ENCODE measurements at places on chromosomes 7 and 10.

DNA sequence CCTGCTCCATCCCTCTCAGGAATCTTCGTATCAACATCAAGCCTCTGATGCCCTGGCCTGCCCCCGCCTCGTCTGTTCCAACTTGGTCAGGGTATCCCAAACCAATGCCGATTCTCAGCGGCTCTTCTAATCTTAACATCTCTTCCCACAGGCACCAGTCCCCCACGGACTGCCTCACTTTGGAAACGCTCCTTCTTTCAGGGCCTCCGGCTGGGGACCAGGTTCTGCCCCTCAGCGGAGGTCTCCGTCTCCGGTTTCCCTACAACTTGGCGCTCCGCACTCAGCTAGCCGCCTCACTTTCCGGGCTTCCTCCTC, 488 bp downstream of the ABCF2 start:
- peaks cover 12% of the 10 kb centered on the region for H3K4me1 ChIP-seq
- H3K36me3 ChIP-seq = peaks cover 40% of the 10 kb centered on the region
- H3K27ac ChIP-seq = peak overlapping the region; percentile 9
- H3K27me3 ChIP-seq = no peaks in the 10 kb centered on the region
- peak overlapping the region; percentile 65 for H3K4me3 ChIP-seq

- H3K27ac ChIP-seq = no peak overlapping the region
- H3K4me1 ChIP-seq = no peaks in the 10 kb centered on the region
- H3K4me3 ChIP-seq = no peak overlapping the region
- H3K27me3 ChIP-seq = no peaks in the 10 kb centered on the region
- DNase-seq = peak; percentile 81
- H3K36me3 ChIP-seq = no peaks in the 10 kb centered on the region
Measured at GRCh38 chr7:19982841-19983835, 209.7 kb upstream of the TMEM196 start.

- DNase-seq = peak; percentile 30
- H3K27ac ChIP-seq = peak overlapping the region; percentile 45
- H3K36me3 ChIP-seq = peaks cover 40% of the 10 kb centered on the region
- H3K27me3 ChIP-seq = no peaks in the 10 kb centered on the region
Measured at GRCh38 chr7:149196705-149197171, 1.4 kb downstream of the ZNF282 start.

- no peak for DNase-seq
- no peaks in the 10 kb centered on the region for H3K27me3 ChIP-seq
- H3K4me3 ChIP-seq = no peak overlapping the region
- no peak overlapping the region for H3K27ac ChIP-seq
- peaks cover 35% of the 10 kb centered on the region for H3K36me3 ChIP-seq
Measured at GRCh38 chr7:2224491-2224928, 8.2 kb downstream of the MAD1L1 start.

DNA sequence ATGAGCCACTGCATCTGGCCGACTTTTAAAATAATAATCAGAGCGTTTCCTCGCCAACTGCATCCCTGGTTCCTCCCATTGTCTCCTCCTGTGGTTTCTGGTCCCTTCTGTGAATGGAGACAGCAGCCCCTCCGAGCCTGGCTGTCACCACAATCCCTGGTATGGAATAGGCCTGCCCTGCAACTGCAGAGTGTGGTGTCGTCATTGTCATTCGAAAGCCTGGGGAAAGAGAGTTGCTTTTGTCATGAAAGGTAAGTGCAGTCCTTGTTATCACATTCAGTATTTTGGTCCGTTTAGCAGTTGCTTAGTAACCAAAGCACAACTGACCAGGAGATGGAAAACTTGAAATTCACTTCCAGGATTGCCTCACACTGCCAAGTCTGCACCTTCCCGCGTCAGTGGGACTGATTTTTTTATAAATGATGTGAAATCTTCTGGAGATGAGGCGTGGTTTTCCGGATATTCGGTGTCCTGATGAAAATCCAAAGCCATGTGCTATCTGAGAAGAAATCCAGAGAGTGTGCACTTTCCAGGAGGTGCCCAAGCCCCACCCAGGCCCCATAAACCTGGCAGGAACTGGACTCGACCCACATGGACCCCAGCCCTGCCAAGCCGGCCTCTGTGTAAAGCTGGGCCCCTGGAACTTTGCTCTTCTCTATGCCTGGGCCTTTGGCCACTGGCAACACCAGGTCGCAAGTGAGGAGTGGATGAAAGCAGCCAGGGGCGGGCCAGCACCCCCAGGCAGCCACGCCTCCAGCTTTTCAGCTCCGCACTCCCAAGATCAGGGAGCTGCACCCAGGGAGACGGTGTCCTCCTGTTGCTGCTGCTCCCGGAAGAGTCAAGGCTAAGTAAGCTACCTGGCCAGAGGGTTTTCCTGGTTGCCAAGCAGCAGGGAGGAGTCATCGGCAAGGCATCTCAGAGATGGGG, 133.7 kb upstream of the SH2B2 start:
- no peaks in the 10 kb centered on the region for H3K4me1 ChIP-seq
- H3K27ac ChIP-seq = no peak overlapping the region
- peaks cover 4% of the 10 kb centered on the region for H3K36me3 ChIP-seq
- no peaks in the 10 kb centered on the region for H3K27me3 ChIP-seq

DNA sequence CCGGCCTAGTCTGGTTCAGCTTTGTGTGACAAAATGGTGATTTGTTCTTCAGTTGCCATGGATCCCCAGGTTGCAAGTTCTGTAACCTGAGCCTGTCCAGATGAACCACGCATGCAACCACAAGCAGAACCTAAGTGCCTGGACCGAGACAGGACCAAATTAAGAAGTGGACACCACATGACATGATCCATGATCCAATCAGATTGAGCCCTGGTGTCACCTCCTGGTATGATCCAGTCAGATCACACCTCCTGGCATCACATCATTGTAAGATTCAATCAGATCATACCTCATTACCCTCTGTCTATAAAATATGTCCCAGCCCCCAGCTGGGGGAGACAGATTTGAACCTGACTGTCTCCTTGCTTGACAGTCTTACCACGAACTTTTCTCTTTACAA, 70.0 kb downstream of the MALSU1 start:
- H3K27ac ChIP-seq = no peak overlapping the region
- H3K4me3 ChIP-seq = no peak overlapping the region
- no peaks in the 10 kb centered on the region for H3K27me3 ChIP-seq
- H3K36me3 ChIP-seq = peaks cover 14% of the 10 kb centered on the region

DNA sequence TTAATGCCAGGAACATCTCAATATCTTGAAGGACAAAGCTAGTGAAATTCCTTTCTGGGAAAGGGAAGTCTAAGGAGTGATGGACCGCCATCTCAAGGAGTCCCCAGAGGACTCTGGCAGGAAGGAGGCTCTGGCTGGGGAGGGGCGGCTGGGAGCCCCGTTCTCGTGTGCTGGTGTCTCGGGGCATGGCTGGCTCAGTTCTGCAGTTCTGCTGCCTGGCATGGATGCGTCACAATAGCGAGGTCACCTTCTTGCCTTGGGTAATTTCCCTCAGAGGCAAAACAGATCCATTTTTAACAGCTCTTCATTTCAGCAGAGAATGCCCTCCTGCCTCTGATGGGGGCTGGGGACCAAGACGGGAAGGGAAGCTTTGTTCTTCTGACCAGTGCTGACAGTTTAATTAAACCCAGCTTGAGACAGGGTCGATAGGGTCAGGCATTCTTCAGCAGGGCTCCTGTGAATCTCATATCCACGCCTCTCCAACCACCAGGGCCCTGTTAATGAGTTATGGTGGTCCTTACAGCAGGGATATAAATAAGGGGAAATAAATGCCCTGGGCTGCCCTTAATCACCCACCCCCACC, 35.7 kb downstream of the SLIT1 start:
- no peaks in the 10 kb centered on the region for H3K4me1 ChIP-seq
- no peaks in the 10 kb centered on the region for H3K36me3 ChIP-seq
- no peak for DNase-seq
- H3K27ac ChIP-seq = no peak overlapping the region

DNA sequence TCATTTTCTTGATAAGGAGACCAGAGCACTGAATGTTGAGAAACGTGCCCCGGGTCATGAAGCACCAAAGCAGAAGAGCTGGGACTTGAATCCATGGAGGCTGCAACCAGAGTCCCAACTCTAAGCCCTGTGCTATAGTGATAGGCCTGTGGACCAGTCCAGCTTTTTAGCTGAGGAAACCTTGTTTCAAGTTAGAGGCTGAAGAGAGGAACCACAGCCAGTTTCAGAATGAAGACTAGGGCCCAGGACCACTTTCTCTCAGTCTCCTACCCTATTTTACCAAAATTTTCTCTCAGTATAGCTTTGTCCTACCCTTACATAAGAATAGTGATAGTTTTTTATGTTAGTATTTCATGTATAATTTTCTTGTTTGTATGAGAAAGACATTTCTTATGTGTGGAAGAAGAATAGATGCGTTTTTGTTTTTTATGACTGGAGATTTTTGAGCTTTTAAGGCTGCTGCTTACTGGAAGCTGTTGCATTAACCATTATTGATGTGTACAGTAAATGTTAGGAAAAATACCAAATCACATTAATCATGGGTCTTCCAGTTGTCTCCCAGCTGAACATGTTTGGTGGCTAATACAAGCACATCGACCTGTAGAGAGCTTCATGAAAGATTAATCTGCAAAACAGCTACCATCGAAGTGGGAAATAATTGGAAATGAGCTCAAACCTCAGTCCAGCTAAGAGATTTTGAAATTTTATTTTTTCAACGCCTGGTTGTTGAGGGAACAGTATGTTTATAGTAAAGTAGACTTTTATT, 45.0 kb upstream of the CSTF2T start:
- no peak overlapping the region for H3K4me3 ChIP-seq
- no peaks in the 10 kb centered on the region for H3K4me1 ChIP-seq
- H3K27me3 ChIP-seq = no peaks in the 10 kb centered on the region
- no peak overlapping the region for H3K27ac ChIP-seq
- DNase-seq = no peak
- no peaks in the 10 kb centered on the region for H3K36me3 ChIP-seq

DNA sequence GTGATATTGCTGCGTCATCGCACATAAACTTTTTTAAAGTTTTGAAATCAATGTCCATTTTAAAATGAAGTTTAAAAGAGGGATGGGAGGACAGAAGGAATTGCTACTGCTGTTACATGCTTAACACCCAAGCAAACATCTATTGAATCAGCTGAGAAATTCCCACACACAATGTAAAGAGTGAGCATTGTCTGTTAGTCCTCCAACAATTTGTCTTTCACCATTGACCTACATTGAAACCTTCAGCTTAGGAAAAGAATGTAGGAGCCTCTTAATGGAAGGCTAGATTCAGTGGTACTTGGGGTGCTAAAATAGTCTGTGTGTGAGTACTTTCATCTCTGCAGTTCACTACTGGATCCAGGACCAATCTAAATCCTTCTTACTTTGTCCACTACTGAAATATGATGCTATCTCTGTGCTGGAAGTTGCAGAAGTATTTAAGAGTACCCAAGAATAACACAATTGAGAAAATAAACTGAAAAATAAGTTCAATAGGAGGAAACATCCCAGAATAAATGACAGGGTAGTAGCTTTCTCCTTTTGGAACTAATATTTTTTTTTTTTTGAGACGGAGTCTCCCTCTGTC, 23.8 kb upstream of the FBXW4 start:
- H3K27me3 ChIP-seq = no peaks in the 10 kb centered on the region
- no peak for DNase-seq
- no peaks in the 10 kb centered on the region for H3K36me3 ChIP-seq
- H3K27ac ChIP-seq = no peak overlapping the region

DNA sequence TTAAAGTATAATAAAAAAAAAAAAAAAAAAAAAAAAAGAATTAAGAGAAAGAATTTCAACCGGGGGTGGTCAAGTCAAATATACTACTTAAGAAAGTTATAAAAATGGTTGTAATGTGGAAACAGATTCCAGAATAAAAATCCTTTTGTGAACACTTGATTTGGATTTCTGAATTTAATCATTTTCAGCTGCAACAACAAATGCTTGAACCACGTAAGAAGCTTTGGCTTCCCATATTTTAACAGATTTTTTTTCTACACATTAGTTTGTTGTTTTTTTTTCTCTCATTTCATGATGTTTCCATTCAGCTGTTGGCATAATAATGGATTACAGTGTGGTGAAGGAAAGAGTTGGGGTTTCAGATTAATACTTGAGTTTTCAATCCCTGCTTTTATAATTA, 137.3 kb upstream of the AGR3 start:
- H3K27ac ChIP-seq = no peak overlapping the region
- no peaks in the 10 kb centered on the region for H3K27me3 ChIP-seq
- peaks cover 15% of the 10 kb centered on the region for H3K4me1 ChIP-seq
- DNase-seq = no peak

Measured in SJCRH30 (cell line).